Smooth muscle cell of the pulmonary artery (primary cell): ENCODE measurements at places on chromosomes 3 and 15. TPM values are rescaled to one million over a fixed set of nuclear protein-coding genes. Genes with fewer than 3 reads are reported as not detected.

The PML gene
- 58.3 and 71.4 TPM in 2 replicates for total RNA-seq

The TMEM158 gene
- 17.7 and 112 TPM in 2 replicates for total RNA-seq

The SLC28A1 gene
- 0.10 TPM in 1 of 2 replicates, not detected in the other for total RNA-seq

The CIDEC gene
- total RNA-seq, result not detected in 2 replicates

The CHRM5 gene
- total RNA-seq, result 0.07 TPM in 1 of 2 replicates, not detected in the other
